ENCODE measurements at places on chromosomes 7 and 10.

- peak; percentile 72 for DNase-seq
Observed at GRCh38 chr10:50224330-50224952, 26.9 kb downstream of the ASAH2 start.

DNA sequence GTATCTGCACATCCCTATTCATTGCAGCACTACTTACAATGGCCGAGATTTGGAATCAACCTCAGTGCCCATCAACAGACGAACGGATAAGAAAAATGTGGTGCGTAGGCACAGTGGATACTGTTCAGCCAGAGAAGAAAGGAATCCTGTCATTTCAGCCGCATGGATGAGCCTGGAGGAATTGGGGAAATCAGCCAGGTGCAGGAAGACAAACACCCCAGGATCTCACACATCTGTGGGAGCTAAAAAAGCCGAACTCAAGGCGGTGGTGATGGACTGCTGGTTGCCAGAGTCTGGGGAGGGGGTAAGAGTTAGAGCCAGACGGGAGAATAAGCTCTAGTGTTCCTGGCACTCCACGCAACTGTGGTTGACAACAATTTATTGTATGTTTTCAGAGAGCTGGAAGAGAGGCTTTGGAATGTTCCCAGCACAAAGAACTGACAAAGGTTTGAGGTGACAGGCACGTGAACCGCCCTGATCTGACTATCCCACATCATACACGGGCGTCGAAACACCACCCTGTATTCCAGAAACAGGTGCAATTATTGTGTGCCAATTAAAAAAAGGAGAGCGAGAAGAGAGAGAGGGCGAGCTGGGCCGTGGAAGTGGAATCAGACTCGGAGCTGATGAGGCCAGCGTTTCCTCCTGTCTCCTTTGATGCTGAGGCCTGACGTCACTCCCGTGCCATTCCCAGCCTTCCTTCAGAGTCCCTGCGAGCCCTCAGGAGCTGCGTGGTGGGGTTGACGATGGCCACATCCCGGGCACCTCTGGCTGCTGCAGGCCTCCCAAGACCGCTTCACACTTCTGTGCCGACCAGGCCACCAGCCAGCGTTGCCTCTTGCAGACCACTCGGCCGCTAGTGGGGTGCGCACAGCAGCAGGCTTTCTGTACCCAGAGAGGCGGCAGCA, 189.5 kb downstream of the DNAJB6 start:
- no peak for DNase-seq

GRCh38 chr10:131130025-131130424, 181.5 kb downstream of the TCERG1L start:
- DNase-seq: no peak

DNA sequence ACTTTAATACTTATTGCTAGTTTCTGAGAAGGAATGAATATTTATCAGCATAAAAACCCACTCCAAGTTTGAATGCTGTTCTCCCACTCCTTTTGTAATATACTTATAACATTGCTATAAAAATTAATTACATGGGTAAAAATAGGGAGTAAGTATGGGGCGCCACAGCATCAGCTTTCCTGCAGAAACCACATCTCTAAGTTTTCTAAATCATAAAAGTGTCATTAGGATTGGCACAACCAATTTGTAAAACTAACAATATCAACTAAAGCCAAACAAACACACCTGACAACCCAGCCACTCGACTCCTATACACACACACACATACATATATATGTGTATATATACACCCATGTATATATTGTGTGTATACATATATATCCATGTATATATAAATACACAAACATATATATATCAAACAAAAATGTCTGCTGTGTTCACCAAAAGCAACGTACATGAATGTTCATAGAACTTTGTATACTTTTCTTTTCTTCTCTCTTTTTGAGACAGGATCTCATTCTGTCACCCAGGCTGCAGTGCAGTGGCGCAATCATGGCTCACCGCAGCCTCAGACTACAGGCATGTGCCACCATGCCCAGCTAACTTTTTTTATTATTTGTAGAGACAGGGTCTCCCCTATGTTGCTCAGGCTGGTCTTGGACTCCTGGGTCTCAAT, 14.8 kb upstream of the LRRC17 start:
- DNase-seq: no peak

- no peak for DNase-seq
Observed at GRCh38 chr7:149707448-149707886, 65.9 kb downstream of the ZNF467 start.

DNA sequence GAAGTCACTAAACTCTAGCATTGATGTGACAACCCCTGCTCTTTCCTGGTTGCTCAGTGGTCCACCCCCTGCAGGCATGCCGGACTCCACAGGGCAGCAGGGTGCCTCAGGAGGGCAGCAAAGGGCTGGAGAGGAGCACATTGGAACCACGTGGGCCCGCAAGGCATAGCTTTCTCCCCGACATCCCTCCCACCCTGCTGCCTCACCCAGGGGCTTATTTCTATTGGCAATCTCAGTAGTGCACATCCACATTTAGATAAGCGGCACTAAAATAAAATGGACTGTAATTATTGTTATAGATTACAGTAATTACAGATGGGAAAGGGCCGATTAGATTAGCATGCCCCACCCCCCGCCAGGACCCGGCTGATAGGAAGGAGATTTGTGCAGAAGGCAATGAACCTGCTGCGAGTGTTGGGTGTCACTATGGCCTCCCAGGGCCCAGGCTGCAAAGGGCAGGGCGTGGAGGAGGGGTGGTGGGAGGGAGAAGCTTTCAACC, 580.1 kb downstream of the GRID1 start:
- DNase-seq: no peak

DNA sequence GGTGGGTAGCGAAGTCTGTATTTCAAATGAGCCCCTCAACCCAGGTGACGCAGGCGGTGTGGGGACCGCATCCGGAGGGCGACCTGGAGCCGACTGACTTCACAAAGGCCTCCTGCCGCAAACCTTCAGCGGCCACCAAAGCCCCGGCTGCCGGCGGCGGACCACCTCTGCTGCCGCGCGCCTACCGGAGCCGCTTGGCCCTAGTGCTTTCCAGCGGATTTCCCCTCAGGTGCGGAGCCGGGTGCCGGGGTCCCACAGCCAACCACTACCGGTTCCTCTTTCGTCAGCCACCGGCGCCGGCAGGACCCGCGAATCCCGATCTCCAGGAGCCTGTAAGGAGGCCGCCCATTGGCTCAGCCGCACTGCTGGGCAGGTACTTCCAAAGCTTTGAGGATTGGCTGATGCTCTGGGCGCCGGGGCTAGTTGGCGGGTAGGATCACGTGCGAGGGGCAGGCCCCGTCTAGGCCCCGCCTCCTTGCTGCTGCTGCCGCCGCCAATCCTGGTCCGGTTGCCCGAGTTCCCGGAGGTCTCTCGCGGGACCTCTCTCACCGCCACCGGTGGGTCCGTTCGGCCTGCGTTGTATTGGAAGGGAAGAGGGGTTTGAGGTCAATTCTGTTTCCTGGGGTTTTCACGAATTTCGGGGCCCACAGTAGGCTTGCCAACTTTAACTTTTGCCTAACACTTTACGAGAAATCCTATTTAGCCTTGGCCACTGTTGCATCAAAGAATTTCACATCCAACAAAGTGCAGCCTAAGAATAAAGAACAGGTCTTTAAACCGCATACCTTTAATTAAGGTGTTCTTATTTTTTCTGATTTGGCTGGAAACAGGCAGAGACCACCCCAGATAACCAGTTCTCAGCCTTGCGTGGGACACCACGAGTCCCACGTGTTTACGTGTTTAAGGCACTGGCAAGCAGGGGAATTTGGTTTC, at the start of gene GSTO2:
GSTO2 (plus strand) TSS at position 472 of the 933 bp plus-strand sequence. CDS start 5,732 bp downstream, outside the sequence.
- DNase-seq: peak; percentile 95

- DNase-seq: no peak
Observed at GRCh38 chr10:27391916-27392315, 112.2 kb upstream of the RAB18 start.

DNA sequence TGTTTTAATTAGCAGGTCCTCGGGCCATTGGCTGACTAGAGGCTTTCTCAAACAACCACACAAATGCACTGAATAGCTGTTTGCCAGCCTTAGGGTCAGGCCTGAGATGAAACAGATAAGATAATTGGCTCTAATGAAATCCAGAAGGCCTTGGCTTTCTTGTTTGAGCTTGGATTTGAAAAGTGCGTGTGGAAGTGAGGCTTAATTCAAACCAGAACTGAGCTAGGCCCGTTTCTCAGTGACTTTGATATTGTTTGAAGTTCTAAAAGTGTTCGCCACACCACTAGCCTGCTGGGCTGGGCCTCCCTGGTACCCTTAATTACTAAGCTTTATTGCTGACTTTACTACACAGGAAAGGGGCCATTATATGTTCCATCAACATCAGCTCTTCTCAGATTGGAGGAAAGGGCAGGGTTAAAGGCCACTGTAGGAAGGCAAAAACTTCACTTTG, 270.6 kb downstream of the TWIST1 start:
- no peak for DNase-seq

DNA sequence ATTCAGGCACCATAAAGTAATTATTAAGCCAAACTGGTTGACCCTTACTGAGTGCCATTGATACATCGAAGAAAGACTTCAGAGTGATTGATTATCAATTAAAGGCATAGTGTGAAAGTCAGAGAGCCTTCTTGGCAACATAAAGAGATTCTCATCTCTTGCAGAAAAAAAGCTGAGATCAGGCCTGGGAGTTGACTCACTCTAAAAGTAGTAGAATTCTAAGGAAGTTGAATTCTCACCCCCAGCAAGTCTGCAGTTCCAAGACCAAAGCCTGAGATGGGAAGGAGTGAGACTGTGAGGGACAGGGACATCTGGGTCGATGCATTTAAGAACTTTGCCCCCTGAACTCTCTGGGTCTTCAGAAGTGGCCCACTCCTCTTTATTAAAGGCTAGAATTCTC, 21.6 kb upstream of the ERCC6 start:
- peak; percentile 46 for DNase-seq

- DNase-seq: peak; percentile 23
Observed at GRCh38 chr10:30877111-30877510, 154.6 kb downstream of the ZNF438 start.

DNA sequence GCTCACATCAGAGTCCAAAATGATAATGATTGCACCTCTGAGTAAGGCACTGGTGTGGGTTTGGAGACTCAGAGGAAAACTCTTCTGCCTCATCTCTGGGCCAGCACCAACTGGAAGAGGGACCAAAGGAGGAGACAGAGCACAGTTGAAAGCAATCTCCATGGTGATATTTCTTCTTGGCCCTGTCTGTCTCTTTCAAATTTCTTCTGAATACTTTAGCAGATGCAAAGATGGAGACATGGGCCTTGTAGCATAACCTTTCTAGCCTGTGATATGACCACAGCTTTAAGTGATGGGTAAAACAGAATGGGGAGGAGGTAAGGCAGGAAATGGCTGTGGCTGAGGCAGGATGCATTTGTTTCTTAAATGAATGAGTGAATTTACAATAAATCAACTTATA, 12.2 kb upstream of the GIMAP7 start:
- DNase-seq: no peak

DNA sequence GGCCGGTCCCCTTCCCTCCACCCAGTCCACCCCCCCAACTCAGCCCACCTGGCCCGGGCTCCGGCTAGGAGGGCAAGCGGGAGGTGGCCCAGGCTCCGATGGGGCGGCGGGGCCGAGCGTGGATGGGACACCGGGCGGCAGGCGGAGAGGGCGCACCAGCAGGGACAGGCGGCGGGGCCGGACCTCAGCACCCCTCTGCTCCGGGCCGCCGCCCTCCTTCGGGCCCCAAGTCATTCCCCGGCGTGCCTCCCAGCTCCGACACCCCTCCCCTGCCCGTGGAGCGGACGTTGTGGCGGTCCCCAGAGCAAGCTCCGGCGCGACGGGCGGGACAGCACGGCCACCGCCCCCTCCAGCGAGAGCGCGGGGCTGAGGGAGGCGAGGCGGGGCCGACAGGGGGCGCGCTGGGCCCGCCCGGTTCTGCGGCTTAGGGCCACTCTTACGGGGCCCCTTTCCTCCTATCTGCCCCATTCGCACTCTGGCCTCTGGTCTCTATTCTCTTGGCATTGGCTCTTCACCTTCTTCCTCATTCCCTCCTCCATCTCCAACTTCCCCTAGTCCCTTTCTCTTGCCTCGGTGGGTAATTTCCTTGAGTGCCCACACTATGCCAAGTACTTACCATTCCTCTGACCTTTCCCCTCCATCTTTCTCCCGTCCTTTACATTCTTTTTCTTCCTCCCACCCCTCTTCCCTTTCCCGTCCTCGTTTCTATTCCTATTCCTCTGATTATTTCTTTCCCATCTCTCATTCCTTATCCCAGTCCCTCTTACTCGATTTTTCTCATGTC, 701 bp upstream of the GBX1 start:
- DNase-seq: peak; percentile 7

DNA sequence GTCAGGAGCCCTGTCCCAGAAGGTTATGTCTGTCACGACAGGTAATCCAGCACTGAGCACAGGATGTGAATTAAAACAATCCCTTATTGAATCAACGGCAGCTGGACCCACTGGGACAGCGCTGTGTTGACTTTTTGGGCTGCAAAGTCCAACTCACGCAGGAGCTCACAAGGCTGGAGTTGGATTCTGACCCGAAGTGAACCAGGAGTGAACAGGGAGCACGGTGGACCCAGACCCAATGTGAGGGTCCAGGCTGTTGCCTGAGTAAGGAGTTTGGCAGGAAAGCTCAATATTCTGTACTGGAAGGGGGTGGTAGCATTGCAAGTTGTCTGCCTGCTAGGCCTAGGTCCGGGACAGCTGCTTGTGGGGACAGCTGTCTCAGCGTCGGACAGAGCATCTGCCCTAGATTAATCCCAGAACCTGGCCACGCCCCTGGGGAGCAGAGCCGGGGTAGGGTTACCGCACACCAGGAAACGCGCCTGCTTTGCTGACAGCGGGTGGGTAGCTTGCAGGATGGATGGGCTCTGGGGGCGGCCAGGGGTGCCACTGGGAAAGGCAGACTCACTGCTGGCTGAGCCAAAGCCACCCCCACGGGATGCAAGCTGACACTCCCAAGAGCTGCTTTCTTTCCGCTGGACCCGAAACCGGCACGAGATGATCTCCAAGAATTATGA, 24.0 kb downstream of the COL26A1 start:
- DNase-seq: peak; percentile 54

DNA sequence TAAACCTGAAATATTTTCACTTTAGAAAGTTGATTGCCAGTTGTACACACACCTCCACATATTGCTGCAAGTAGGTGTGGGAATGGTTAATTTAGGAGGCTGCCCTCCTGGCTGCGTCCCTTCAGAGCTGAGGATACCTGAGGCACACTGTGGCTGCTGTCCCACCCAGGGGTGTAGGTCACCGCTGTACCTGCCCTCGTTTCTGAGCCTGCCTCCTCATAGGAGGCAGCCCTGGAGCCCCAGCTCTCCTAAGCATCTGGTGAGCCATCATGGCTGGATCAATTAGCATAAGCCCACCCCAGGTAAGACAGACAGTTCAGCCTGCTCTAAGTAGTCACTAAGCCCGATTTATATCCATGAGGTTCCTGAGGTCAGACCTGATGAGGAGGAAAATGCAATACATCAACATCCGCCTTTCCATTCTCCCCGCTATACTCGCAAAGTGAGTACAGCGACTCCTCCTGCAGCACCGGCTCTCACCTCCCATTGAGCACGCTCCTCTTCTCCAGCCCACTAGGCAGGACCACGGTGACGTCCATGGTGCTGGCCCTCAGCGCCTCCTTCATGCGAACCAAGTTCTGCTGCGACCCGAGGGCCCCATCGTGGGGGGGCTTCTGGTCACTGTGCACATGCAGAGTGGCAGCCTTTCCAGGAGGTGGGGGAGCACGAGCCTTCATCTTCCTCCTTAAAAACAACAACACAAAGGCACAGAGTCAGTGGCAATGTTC, 97.2 kb downstream of the COBL start:
- DNase-seq: no peak

GRCh38 chr10:70585578-70586169, 16.9 kb downstream of the PRF1 start:
- no peak for DNase-seq

GRCh38 chr7:107208024-107208521, 39.3 kb downstream of the HBP1 start:
- DNase-seq: peak; percentile 64
